Natural killer cell (primary cell): ENCODE measurements at places on chromosomes 12 and 14. TPM values are rescaled to one million over a fixed set of nuclear protein-coding genes. Genes with fewer than 3 reads are reported as not detected.

- no peak overlapping the region for H3K4me3 ChIP-seq
- H3K27ac ChIP-seq = no peak overlapping the region
- no peaks in the 10 kb centered on the region for H3K36me3 ChIP-seq
- no peak for DNase-seq
- H3K4me1 ChIP-seq = no peaks in the 10 kb centered on the region
- no peaks in the 10 kb centered on the region for H3K27me3 ChIP-seq
Observed at GRCh38 chr12:93116632-93117031, 187.5 kb upstream of the EEA1 start.

GRCh38 chr14:88255798-88256197 lies 67.3 kb downstream of the KCNK10 start:
- no peak for DNase-seq
- H3K36me3 ChIP-seq = no peaks in the 10 kb centered on the region
- H3K27me3 ChIP-seq = no peaks in the 10 kb centered on the region
- no peak overlapping the region for H3K4me3 ChIP-seq
- no peak overlapping the region for H3K27ac ChIP-seq

GRCh38 chr14:99378782-99379214 lies 101.9 kb downstream of the SETD3 start:
- H3K36me3 ChIP-seq = no peaks in the 10 kb centered on the region
- peaks cover 26% of the 10 kb centered on the region for H3K4me1 ChIP-seq
- H3K27me3 ChIP-seq = no peaks in the 10 kb centered on the region
- no peak overlapping the region for H3K27ac ChIP-seq

Gene IL23A
- 2.7 TPM for total RNA-seq

DNA sequence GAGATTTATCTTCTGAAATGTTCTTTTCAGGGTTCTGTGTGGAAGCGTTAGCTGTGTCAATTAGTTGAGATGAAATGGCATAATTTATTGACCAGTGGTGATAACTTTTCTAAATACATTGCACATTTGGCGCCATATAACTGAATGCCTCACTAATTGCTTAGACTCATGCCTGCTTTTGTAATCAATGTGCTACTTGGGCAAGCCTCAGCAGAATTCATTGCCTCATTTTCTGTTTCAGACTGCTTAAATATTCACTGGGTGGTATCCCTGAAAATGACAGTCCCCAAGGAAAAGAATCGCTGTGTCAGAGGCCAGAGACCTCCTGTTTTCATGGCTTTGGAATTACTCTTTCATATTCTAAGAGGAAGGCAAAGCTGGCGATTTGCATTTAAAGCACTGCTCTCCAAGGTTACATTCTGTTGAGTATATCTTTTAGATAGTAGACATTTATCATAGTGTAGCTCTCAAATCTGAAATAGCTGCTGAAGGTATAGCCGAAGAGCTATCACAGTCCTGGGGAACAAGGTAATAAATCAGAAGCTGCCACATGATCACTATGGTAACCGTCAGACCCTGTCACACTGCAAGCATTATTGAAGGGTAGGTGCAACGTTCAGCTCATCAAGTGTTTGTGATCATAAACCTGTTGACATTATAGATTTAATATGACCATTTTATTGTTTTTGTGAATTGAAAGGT lies 297.3 kb upstream of the E2F7 start:
- DNase-seq = no peak
- no peaks in the 10 kb centered on the region for H3K27me3 ChIP-seq
- no peak overlapping the region for H3K4me3 ChIP-seq
- H3K4me1 ChIP-seq = no peaks in the 10 kb centered on the region
- H3K36me3 ChIP-seq = no peaks in the 10 kb centered on the region
- no peak overlapping the region for H3K27ac ChIP-seq

DNA sequence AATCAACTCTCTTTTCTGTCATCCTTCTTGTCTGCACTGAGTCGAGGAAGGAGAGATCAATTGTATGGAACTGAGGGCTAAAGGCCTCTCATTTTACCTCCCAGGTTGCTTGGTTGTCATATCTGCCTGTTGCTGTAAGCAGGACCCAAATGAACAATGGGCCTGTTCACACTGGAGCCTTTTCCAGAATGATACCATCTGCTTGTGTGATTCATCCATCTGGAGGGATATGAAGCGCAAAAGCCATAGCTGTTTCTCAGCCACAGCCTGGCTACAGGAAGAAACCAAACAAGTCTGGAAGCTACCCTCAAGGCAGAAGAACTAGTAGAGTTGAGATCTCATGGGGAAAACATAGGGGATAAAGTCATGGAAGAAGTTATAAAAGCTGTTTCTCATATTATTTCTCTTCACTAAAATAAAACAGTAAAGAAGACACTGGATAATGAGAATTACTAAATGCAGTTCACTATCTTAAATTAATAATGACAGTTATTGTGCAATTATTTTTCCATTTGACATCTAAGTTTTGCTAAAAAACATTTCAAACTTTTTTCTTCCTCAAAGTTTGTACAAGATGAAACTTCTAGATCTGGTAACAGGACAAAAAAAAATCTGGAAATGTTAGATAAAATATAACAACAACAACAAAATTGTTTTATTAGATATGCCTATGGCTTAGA lies 106.3 kb downstream of the SPTSSA start:
- H3K27ac ChIP-seq = no peak overlapping the region
- no peaks in the 10 kb centered on the region for H3K36me3 ChIP-seq
- H3K4me3 ChIP-seq = no peak overlapping the region

Gene TMEM229B
- total RNA-seq = 28.3 TPM

- no peaks in the 10 kb centered on the region for H3K36me3 ChIP-seq
- no peak overlapping the region for H3K27ac ChIP-seq
- no peak for DNase-seq
- no peak overlapping the region for H3K4me3 ChIP-seq
- no peaks in the 10 kb centered on the region for H3K27me3 ChIP-seq
- H3K4me1 ChIP-seq = no peaks in the 10 kb centered on the region
Observed at GRCh38 chr14:41449066-41449465, 157.6 kb upstream of the LRFN5 start.

Gene LPAR5
- total RNA-seq = 17.3 TPM

DNA sequence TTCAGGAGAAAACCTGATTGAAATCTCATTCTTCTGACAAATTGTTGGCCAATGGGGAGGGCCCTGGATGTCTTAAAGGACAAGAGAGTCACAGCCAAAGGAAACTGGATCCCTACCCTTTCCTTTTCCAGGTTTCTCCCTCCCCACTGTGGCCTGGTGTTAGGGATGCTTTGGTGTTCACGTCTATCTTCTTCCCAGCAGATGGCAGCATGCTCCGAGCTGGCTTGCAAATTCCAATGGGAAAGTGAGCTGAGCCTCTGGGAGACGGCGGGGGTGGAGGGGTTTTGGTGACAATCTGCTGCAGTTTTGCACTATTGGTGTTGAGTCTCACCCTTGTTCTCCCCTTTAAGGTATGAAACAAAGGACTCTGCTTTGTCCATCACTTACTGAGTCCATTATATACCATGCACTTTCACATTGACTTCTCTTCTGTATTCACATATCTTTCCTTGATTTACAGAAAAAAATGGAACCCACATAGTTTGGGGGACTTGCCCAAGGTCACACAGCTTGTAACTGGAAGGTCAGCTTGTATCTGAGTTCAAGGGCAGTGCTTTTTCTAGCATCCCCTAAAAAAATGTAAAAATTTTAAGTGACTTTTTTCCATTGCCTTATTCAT lies 39.3 kb downstream of the CCDC177 start:
- no peak overlapping the region for H3K27ac ChIP-seq
- H3K27me3 ChIP-seq = no peaks in the 10 kb centered on the region
- H3K4me1 ChIP-seq = no peaks in the 10 kb centered on the region
- H3K4me3 ChIP-seq = no peak overlapping the region
